Activated naive CD4-positive, alpha-beta T cell treated with anti-CD3 and anti-CD28 coated beads for 36 hours (primary cell): ENCODE measurements at places on chromosomes 7 and 10. TPM values are rescaled to one million over a fixed set of nuclear protein-coding genes. Genes with fewer than 3 reads are reported as not detected.

The WNT8B gene
- total RNA-seq = 0.91 TPM

The PTF1A gene
- not detected for total RNA-seq

GRCh38 chr7:121023683-121024511 lies 35.4 kb downstream of the CPED1 start:
- no peak for DNase-seq

DNA sequence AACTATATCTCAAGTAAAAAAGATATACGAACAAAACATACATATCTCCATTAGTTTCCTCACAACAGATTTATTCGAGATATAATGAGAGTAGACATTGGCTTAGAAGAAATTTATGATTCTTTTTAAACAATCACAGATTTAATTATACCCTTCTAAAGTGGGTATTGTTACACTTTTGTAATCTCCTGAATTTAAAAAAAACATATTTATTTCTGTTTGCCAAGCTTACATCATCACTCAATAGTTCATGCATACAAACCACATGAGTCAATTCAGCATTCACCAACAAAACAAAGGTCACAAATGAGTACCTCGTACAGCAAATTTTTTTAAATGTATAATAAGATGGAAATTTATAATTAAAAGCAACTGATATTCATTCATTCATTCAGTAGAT lies 17.6 kb downstream of the LRRN3 start:
- DNase-seq = no peak

The TMEM176A gene
- not detected for total RNA-seq

The OPALIN gene
- total RNA-seq = not detected
